Spleen (tissue), 13 donors: ENCODE measurements at places on chromosomes 16 and 17. TPM values are rescaled to one million over a fixed set of nuclear protein-coding genes. Genes with fewer than 3 reads are reported as not detected.

Gene CRYM
- total RNA-seq, result 0.40 TPM

Gene GNPTG
- total RNA-seq, result 60.4 TPM

Gene CETP
- total RNA-seq, result 34.2 TPM

Gene TPSAB1
- total RNA-seq, result 0.60 TPM

DNA sequence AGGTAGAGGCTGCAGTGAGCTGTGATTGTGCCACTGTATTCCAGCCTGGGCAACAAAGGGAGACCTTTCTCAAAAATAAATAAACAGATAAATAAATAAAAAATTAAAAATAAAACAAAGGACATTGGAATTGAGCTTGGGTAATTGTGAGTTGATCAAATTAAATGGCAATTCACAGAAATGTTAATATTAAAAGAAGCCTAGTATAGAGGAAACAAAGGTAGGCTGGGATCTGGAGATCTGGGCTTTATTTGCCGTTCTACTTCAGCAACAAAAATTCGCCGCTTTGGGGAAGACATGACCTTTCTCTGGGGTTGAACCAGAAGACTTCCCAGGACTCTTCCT, 332 bp upstream of the VPS25 start:
- peaks cover 15% of the 10 kb centered on the region for H3K4me1 ChIP-seq
- H3K27ac ChIP-seq, result peak overlapping the region; percentile 87
- H3K4me3 ChIP-seq, result peak overlapping the region; percentile 73
- H3K27me3 ChIP-seq, result no peaks in the 10 kb centered on the region
- DNase-seq, result no peak
- peaks cover 23% of the 10 kb centered on the region for H3K36me3 ChIP-seq

- no peaks in the 10 kb centered on the region for H3K4me1 ChIP-seq
- DNase-seq, result peak; percentile 64
- no peak overlapping the region for H3K4me3 ChIP-seq
- no peaks in the 10 kb centered on the region for H3K27me3 ChIP-seq
- no peak overlapping the region for H3K27ac ChIP-seq
- no peaks in the 10 kb centered on the region for H3K36me3 ChIP-seq
Measured at GRCh38 chr16:29023279-29024277, 38.7 kb downstream of the LAT start.

DNA sequence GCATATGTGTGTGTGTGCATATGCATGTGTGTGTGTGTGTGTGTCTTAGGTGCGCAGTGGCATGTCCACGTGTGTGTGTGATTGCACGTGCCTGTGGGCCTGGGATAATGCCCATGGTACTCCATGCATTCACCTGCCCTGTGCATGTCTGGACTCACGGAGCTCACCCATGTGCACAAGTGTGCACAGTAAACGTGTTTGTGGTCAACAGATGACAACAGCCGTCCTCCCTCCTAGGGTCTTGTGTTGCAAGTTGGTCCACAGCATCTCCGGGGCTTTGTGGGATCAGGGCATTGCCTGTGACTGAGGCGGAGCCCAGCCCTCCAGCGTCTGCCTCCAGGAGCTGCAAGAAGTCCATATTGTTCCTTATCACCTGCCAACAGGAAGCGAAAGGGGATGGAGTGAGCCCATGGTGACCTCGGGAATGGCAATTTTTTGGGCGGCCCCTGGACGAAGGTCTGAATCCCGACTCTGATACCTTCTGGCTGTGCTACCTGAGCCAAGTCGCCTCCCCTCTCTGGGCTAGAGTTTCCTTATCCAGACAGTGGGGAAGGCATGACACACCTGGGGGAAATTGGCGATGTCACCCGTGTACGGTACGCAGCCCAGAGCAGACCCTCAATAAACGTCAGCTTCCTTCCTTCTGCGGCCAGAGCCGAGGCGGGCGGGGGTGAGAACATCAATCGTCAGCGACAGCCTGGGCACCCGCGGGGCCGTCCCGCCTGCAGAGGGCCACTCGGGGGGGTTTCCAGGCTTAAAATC, 47.6 kb downstream of the IL21R start:
- peaks cover 40% of the 10 kb centered on the region for H3K36me3 ChIP-seq
- peaks cover 49% of the 10 kb centered on the region for H3K4me1 ChIP-seq
- peak; percentile 90 for DNase-seq
- H3K4me3 ChIP-seq, result no peak overlapping the region
- H3K27me3 ChIP-seq, result no peaks in the 10 kb centered on the region

DNA sequence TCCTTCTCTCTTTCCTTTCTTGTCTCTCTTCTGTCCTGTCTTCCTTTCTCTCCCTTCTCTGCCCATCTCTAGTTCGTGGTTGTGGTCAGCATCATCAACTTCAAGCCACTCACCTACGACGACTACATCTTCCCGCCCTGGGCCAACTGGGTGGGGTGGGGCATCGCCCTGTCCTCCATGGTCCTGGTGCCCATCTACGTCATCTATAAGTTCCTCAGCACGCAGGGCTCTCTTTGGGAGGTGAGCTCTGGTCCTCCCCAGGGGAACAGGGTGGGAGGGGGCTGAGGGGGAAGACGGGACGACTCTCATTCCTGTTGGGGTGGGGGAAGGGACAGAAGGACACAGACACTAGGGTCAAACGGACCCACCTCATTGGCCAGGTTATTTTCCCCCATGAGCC, 44.3 kb downstream of the SLC6A2 start:
- DNase-seq, result no peak
- H3K36me3 ChIP-seq, result no peaks in the 10 kb centered on the region
- no peaks in the 10 kb centered on the region for H3K4me1 ChIP-seq
- H3K27ac ChIP-seq, result no peak overlapping the region
- no peaks in the 10 kb centered on the region for H3K27me3 ChIP-seq

- no peaks in the 10 kb centered on the region for H3K36me3 ChIP-seq
- no peaks in the 10 kb centered on the region for H3K4me1 ChIP-seq
- no peaks in the 10 kb centered on the region for H3K27me3 ChIP-seq
- no peak for DNase-seq
- no peak overlapping the region for H3K4me3 ChIP-seq
- no peak overlapping the region for H3K27ac ChIP-seq
Measured at GRCh38 chr16:83312015-83312717, 495.6 kb upstream of the HSBP1 start.

- peaks cover 39% of the 10 kb centered on the region for H3K4me1 ChIP-seq
- no peak for DNase-seq
- H3K27me3 ChIP-seq, result no peaks in the 10 kb centered on the region
Measured at GRCh38 chr16:28981517-28981916, 3.3 kb upstream of the LAT start.

GRCh38 chr16:84614623-84614967, 3.3 kb downstream of the COTL1 start:
- peaks cover 95% of the 10 kb centered on the region for H3K4me1 ChIP-seq
- DNase-seq, result no peak
- H3K27ac ChIP-seq, result peak overlapping the region; percentile 63
- H3K27me3 ChIP-seq, result no peaks in the 10 kb centered on the region
- H3K4me3 ChIP-seq, result peak overlapping the region; percentile 100

DNA sequence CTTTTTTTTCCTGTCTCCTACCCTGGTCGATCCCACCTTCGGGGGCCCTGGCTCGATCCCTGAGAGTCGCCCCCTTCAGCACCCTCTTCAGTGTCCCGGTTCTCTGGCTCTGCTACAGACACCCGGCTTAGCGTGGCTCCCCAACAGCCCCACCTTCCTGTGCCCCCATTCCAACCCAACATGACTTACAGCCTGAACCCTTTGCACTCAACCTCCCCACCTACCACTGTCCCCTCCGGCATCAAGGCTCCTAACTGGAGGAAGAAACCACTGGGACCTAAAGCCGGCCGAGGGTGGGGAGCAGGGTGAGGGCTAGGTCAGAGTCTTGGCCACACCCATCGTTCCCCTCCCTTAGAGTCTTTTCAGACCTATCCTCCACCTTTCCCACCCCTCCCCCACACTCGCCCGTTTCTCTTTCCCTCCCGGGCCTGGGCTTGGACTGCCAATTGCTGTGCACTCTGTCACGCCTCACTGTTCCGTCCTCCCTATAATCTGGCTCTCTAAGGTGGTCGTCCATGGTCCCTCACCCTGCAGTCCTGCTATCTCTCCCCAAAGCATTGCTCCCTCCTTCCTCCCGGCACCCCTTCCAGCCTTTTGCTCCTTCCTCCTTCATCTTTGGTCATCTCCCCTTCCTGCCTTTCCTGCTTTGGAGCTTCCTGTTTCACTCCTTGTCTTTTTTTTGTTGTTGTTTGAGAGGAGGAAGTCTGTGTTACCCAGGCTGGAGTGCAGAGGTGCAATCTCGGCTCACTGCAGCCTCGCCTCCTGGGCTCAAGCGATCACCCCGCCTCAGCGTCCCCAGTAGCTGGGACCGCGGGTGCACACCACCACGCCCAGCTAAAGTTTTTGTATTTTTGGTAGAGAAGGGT, 890 bp upstream of the CLDN7 start:
- no peak for DNase-seq
- peaks cover 35% of the 10 kb centered on the region for H3K4me1 ChIP-seq
- H3K27me3 ChIP-seq, result peaks cover 17% of the 10 kb centered on the region
- no peak overlapping the region for H3K4me3 ChIP-seq
- H3K36me3 ChIP-seq, result peaks cover 6% of the 10 kb centered on the region

GRCh38 chr16:89722392-89723278, 1.3 kb downstream of the ZNF276 start:
- H3K4me1 ChIP-seq, result peaks cover 87% of the 10 kb centered on the region
- peak overlapping the region; percentile 100 for H3K27ac ChIP-seq
- DNase-seq, result peak; percentile 96
- H3K27me3 ChIP-seq, result no peaks in the 10 kb centered on the region
- peak overlapping the region; percentile 77 for H3K4me3 ChIP-seq
- peaks cover 33% of the 10 kb centered on the region for H3K36me3 ChIP-seq

DNA sequence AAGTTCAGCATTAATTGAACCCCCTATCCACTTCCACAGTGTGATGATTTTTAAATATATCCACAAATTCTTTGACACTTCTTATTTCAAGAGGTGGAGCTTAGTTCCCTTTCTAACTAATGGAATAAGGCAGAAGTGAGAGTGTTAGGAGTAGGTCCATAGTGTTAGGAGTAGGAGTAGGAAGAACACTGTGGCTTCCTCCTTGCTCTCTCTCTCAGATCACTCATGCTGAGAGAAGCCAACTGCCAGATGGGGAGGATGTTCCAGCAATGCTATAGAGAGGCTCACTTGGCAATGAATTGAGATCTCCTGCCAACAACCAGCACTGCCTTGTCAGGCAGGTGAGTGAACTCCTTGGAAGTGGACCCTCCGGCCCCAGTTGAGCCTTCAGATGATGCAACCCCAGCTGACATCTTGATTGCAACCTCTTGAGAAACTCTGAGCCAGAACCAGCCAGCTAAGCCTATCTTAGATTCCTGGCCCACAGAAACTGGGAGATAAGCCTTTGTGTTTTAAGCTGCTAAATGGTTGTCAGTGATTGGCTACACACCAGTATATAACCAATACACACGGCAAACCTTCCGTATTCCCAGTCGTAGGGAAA, 44.3 kb downstream of the SPECC1 start:
- H3K27me3 ChIP-seq, result no peaks in the 10 kb centered on the region
- H3K36me3 ChIP-seq, result no peaks in the 10 kb centered on the region
- no peaks in the 10 kb centered on the region for H3K4me1 ChIP-seq
- no peak overlapping the region for H3K27ac ChIP-seq
- H3K4me3 ChIP-seq, result no peak overlapping the region

DNA sequence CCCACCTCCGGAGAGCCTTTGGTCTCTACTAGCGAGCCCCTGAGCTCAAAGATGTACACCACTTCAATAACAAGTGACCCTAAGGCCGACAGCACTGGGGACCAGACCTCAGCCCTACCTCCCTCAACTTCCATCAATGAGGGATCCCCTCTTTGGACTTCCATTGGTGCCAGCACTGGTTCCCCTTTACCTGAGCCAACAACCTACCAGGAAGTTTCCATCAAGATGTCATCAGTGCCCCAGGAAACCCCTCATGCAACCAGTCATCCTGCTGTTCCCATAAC, 702 bp downstream of the SPN start:
- no peaks in the 10 kb centered on the region for H3K27me3 ChIP-seq
- H3K4me3 ChIP-seq, result peak overlapping the region; percentile 28
- H3K36me3 ChIP-seq, result no peaks in the 10 kb centered on the region
- H3K27ac ChIP-seq, result peak overlapping the region; percentile 54
- H3K4me1 ChIP-seq, result peaks cover 7% of the 10 kb centered on the region

DNA sequence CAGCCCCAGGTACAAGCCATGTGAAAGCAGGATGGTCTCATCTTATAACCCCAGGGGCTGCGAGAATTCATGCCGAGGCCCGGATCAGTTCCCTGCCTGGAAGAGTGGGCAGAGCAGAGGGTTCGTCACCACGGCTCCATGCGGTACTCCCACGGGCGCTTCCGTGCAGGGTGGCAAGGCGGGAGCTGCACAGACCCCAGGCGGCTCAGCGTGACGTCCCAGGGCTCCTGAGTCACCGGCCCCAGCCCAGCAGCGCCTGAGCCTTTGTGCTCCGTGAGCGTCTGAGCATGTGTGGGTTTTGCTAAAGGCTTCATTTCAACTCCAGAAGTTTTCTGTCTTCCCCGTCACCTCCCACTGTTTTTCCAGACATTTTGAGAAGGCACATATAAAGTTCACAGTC, 71.2 kb upstream of the CHMP6 start:
- H3K4me1 ChIP-seq, result peaks cover 7% of the 10 kb centered on the region
- DNase-seq, result peak; percentile 61
- H3K4me3 ChIP-seq, result no peak overlapping the region
- no peak overlapping the region for H3K27ac ChIP-seq

GRCh38 chr16:85832570-85833218, 33.2 kb downstream of the COX4I1 start:
- no peak overlapping the region for H3K4me3 ChIP-seq
- no peaks in the 10 kb centered on the region for H3K36me3 ChIP-seq
- DNase-seq, result peak; percentile 91
- no peak overlapping the region for H3K27ac ChIP-seq

DNA sequence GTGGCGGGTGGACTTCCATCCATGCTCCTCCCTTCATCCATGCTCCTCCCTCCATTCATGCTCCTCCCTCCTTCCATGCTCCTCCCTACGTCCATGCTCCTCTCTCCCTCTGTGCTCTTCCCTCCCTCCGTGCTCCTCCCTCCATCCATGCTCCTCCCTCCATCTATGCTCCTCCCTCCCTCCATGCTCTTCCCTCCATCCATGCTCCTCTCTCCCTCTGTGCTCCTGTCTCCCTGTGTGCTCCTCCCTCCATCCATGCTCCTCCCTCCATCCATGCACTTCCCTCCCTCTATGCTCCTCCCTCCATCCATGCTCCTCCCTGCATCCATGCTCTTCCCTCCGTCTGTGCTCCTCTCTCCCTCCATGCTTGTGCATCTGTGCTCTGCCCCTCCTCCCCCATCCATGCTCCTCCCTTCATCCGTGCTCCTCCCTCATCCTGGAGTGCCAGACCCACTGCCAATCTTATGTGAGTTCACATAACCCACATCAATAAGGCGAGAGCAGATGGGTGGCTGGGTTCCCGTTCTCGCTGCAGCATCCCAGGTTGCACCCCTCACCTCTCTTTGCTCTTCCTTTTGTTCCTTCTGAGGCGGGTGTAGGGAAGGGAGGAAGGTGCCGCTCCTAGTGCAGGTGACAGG, 22.8 kb downstream of the KSR1 start:
- H3K36me3 ChIP-seq, result no peaks in the 10 kb centered on the region
- no peaks in the 10 kb centered on the region for H3K27me3 ChIP-seq
- H3K4me1 ChIP-seq, result peaks cover 58% of the 10 kb centered on the region
- H3K27ac ChIP-seq, result no peak overlapping the region

DNA sequence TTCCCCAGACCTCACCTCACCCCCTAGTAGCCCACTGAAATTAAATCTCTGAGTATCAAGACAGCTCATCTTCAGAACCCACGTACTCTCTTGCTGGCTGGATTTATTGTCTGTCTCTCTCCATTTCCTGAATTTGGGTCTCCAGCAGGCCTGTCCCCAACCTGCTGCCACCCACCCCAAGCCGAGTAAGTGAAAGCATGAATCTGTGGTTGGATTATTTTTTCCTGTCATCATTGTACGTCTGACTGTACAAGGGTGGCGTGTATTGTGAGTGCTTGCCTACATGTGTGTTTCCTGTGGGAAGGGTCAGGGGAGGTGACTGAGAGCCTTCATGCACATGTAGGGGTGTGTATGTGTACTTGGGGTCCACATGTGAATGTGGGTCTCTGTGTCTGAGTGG, 5.4 kb downstream of the TNP2 start:
- H3K27ac ChIP-seq, result no peak overlapping the region
- no peak overlapping the region for H3K4me3 ChIP-seq
- no peaks in the 10 kb centered on the region for H3K27me3 ChIP-seq
- no peak for DNase-seq
- peaks cover 8% of the 10 kb centered on the region for H3K4me1 ChIP-seq
